Eye (tissue), 1 donor: ENCODE measurements at places on chromosomes 6 and 20.
A peak's percentile ranks its signal among the peaks of the same experiment; 100 is the strongest.

GRCh38 chr6:116369964-116370759 is 585 bp upstream of the DSE start:
- DNase-seq, result peak; percentile 91

DNA sequence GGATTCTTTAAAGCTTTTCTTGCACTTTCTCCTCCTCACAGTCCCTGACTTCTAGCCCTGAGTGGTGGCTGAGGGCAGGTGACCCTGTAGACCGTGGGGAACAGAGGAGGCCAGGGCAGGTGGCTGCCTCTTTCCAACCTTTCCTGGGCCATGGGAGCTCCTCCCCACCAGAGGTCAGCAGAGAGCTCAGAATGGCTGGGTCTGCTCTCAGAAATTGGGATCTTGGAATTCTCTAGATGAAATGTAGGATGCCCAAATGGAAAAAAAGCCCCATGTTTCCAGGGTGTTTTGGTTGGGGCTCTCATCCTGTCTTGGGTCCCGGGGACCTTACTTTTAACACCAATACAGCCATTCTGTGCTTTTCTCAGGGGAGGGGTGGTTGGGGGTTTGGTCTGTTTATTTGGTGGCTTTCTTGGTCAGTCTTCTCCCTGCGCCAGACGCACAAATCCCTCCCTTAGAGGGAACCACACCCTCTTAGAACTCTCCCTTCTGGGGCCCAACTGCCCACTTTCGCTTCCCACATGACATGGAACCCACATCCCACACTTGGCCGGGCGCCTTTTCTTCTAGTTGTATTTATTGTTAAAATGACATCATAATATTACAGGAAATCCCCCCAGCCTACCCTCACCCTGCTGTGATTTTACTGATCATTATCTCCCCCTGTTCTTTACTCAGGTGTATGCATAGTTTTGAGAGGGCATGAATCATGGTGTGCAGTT is 17.9 kb downstream of the GNAS start:
- DNase-seq, result peak; percentile 93

DNA sequence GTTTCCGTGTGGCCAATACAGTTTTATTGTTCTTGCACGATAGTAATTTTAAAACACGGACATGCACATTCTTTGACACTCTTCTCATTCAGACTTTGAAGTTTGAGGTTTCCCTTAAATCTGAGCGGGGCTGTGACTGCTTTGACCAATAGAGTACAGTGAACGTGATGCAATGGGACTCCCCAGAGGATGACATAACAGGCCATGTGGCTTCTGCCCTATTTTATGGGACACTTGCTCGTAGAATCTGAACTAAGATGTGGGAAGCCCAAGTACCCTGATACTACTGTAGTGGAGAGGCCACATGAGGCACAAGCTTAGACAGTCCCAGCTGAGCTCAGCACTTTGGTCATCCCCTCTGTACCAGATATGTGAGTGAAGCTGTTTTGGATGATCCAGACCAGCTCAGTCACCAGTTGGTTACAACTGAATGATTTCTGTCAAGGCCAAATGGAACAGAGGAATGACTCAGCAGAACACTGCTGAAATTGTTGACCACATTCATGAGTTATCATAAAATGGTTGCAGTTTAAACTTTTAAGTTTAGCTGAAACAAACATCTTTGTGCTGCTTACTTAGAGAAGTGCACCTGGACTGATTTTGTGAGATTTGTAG is 279.4 kb downstream of the RFPL4B start:
- DNase-seq, result no peak

- DNase-seq, result no peak
Observed at GRCh38 chr20:56579301-56579710, 46.3 kb downstream of the FAM209B start.

DNA sequence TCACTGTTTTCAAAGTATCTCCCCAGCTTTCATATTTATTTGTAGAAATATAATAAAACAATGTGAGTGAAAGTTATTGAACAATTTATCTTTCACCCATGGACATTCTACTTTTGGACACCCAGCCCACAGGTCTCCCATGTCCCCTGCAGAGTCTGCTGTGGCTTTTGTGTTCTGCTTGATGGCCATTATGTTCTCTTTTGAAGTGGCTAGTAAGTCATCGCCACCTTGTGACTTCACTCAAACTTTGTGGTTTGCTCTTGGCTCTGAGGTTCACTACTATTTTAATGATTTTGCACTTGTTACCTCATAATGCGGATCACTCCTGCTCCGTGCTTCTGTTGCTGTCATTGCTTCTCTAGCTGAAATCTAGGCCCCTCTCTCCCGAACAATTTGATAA is 10.2 kb upstream of the DEFB113 start:
- DNase-seq, result no peak

- DNase-seq, result no peak
Observed at GRCh38 chr6:121890307-121890910, 455.0 kb downstream of the GJA1 start.

GRCh38 chr20:6485351-6485750 is 282.1 kb upstream of the BMP2 start:
- no peak for DNase-seq

DNA sequence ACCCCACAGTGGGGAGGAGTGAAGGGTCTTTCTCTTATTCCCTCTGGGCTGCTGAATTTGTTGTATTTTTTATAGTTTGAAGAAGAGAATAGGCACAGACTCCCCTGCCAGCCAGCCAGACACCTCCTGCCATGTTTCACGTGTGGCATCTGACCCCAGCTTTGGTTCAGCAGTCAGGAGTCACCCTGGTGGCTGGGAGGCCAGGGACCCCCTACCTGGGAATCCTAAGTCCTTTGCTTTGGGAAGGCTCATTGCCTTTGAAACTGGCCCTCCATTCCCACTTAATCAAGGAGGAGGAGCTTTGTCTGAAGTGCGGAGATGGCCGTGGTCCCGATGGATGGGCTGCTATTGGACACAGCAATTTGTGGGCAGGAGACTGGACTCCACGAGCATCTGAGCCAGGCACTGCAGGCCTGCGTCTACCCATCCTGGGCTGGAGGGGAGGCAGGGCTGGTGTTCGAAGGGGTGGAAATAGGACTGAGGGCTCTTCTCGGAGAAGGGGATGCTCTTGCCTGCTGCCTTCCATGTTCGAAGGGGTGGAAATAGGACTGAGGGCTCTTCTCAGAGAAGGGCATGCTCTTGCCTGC is 196.1 kb downstream of the DLL1 start:
- DNase-seq, result no peak

DNA sequence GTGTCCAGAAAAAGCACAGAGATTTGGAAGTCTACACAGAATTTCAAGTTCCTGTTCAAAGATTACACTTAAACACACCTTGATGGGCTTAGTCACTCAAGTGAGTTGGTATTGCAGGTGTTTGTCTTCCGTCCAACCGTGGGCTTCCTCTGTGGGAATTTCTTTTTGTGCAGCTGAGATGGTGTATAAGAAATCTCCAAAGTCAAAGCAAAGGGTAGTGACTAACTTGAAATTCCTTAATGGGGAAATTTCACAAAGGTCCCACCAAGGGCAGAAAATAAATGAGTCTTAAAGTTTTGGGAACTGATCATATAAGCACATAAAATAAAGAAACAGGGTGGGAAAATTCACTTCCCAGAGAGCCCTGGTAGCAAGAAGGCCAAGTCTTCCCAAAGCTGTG is 102.0 kb upstream of the TNFAIP3 start:
- no peak for DNase-seq

GRCh38 chr20:18851629-18852028 is 38.0 kb downstream of the SCP2D1 start:
- DNase-seq, result no peak

GRCh38 chr6:16148498-16148897 is 19.6 kb downstream of the MYLIP start:
- DNase-seq, result no peak

GRCh38 chr6:83430611-83431544 is at the start of gene ME1:
TSS of gene ME1 (minus strand) at chr6:83431051. CDS start at chr6:83430954, 97 bp downstream.
- peak; percentile 86 for DNase-seq

GRCh38 chr20:48003021-48003420 is 217.7 kb upstream of the SULF2 start:
- no peak for DNase-seq

DNA sequence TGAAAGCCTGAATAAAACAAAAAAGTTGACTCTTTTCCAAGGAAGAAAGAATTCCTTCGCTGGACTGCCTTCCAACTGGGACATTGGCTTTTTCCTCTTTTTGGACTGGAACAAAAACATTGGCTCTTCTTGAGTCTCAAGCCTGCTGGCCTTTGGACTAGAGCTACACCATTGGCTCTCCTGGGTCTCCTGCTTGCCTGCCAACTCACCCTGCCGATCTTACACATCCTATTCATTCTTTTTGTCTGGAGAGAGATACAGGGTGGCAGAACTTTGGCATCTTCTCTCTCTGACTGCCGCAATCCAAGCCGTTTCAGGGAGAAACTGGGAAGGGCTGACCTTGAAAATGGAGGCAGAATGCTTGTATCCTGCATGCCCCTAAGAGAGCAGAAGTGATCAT is 20.2 kb downstream of the DDO start:
- DNase-seq, result no peak

- DNase-seq, result no peak
Observed at GRCh38 chr6:162377735-162378134, 349.8 kb downstream of the PRKN start.

DNA sequence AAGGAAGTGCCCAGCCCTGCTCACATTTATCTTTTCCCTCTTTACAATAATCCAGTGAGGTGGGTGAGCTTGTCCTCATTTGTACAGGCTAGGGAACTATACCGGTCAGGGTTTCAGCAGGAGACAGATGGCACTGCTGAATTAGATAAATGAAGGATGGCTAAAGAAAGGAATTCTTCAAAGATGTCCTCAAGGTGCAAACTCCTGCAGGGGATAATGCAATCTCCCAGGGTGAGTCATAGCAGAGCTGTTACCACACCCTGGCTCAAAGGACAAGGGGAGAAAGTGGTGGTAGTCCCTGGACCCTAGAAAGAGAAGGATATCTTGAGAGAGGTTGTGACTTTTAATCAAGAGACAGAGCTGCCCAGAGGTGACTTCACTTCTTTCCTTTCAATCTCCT is 66.7 kb downstream of the RFPL4B start:
- no peak for DNase-seq

GRCh38 chr6:138999949-139000725 is 12.1 kb upstream of the REPS1 start:
- no peak for DNase-seq

- DNase-seq, result no peak
Observed at GRCh38 chr6:87115402-87116135, 20.7 kb upstream of the CGA start.

DNA sequence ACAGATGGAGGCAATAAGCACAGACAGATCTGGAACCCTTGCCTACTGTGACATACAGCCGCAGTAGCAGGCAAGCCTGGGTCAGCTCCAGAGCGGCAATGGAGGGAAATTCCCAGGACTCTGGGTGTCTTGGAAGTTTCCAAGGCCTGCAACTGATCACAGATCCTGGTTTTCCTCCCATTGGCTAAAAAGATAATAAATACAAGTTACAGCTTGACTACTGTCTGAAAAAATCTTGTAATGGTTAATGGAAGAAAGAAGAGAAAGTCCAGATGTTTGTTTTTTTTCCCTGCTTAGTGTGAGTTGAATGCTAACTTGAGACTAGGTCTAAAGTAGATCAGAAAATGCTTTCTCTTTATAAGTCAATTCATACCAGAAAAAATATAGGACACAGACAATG is 307.6 kb downstream of the ALDH8A1 start:
- DNase-seq, result no peak
